ENCODE measurements at places on chromosomes 2 and 18.

- no peak for DNase-seq
Measured at GRCh38 chr2:84897773-84898172, 7.7 kb upstream of the TMSB10 start.

- peak; percentile 48 for DNase-seq
Measured at GRCh38 chr2:36650031-36650829, 46.3 kb upstream of the VIT start.

DNA sequence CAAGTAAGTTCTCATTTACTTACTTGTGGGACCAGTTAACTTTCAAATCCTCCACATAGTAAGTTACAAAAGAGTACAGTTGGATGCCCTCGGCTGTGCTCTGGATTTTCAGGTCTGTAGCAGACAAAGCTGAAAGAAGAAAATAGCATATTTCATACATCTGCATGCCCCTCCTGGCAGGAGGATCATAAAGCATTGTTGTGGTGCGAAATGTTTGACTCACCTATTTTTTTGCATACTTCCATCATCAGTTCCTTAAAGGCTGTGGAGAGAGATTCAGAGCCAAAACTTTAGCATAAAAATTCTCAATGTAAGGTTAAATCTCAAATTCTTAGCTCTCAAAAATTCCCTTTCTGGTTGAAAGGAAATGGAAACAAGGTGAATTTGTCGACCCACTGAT lies 70.8 kb upstream of the LPIN2 start:
- no peak for DNase-seq

GRCh38 chr2:14418115-14418514 lies 214.4 kb upstream of the LRATD1 start:
- DNase-seq = no peak

DNA sequence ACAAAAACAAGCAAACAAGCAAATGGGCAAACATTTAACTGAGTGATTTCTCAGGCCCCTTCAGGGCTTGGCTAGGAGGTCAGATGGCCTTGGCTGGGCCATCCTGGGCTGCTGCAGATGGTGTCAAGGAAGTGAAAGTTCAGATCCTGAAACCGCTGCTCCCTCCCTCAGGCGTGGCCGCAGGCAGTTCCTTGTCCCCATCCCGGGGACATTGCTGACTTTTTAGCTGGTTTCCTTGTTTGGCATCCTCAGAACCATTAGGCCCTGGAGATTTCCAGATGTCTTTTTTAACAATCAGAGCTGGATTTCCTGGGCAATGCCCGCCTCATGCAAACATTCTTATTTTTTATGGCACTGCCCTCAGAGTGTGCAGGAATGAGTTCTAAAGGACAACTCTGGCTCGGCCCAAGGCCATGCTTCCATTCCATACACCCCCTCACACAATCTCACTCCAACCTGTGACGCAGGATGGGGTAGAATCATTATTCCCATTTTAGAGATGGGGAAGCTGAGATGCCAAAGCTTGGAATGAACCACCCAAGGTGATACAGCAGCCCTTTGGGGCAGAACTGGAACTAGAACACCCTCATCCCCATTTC lies 86.1 kb upstream of the ZCCHC2 start:
- DNase-seq = no peak

DNA sequence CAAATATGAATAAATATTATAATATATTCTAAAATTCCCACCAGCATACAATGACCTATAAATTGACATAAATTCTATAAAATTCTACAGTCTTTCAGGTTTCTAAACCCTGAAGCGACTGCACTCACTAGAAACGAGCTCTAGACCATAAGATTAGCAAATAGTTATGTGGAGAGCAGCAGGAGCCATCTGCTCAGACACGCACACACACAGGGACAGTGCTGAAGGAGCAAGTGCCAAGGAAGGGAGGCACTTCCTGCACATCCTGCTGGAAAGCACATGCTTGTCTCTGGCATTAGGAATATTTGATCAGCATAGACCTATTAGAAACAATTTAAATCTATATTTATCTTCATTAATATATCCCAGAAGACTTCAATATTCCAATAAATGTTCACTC lies 713.9 kb upstream of the CDH2 start:
- DNase-seq = no peak

GRCh38 chr2:239693761-239694415 lies 293.1 kb upstream of the HDAC4 start:
- DNase-seq = no peak

DNA sequence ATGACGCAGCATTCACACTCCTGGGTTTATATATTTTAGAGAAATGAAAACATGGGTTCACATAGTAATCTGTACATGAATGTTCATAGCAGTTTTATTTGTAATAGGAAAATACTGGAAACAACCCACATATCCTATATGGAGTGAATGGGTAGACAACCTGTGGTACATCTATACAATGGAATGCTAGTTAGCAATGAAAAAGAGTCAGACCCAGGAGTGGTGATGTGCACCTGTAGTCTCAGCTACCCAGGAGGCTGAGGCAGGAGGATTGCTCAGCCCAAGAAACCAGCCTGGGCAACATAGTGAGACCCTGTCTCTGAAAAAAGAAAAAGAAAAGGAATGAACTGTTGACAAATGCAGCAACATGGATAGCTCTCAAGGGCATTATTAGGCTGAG lies 25.9 kb downstream of the AFTPH start:
- DNase-seq = no peak

GRCh38 chr2:230640540-230641011 lies 72.1 kb upstream of the CAB39 start:
- no peak for DNase-seq

GRCh38 chr2:238427435-238428162 lies 872 bp downstream of the ASB1 start:
- DNase-seq = no peak

- DNase-seq = no peak
Measured at GRCh38 chr2:40485318-40485717, 33.4 kb upstream of the SLC8A1 start.

GRCh38 chr2:222939208-222939856 lies 78.5 kb downstream of the ACSL3 start:
- no peak for DNase-seq

- no peak for DNase-seq
Measured at GRCh38 chr2:71940695-71941094, 207.0 kb downstream of the CYP26B1 start.

- no peak for DNase-seq
Measured at GRCh38 chr18:57466745-57467409, 31.7 kb downstream of the ONECUT2 start.

GRCh38 chr2:226963528-226963927 lies 127.7 kb downstream of the RHBDD1 start:
- DNase-seq = no peak

All from H54 (cell line).